ENCODE measurements at places on chromosomes 5 and 9. TPM values are rescaled to one million over a fixed set of nuclear protein-coding genes. Genes with fewer than 3 reads are reported as not detected.
A peak's percentile ranks its signal among the peaks of the same experiment; 100 is the strongest.

GABRP gene
- not detected for total RNA-seq

FOXI1 gene
- total RNA-seq: not detected

DDX4 gene
- not detected for total RNA-seq

PCDHGB1 gene
- total RNA-seq: 1.4 TPM

BNIP1 gene
- total RNA-seq: 10.1 TPM

GLRA1 gene
- total RNA-seq: not detected

ARL14EPL gene
- not detected for total RNA-seq

CAMK2A gene
- not detected for total RNA-seq

DNA sequence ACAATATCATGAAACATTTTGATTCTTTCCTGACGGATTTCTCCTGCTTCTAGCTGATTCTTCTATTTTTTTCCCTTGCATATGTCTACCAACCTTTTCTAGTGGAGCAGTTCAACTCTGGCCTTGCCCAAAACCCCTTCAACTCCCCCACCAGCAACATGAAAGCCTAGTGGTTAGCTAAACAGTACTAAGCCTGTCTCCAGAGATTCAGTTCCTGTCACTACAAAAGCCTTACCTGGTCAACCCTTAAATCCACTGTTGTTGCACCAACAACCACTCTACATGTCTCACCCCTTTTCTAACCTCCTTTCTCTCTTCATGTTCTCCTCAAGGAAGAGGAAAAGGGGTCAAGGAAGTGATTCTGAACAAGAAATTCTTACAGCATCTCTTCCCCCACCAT lies 74.8 kb upstream of the PIK3R1 start:
- H3K4me3 ChIP-seq: no peak overlapping the region
- peaks cover 20% of the 10 kb centered on the region for H3K4me1 ChIP-seq
- peaks cover 3% of the 10 kb centered on the region for H3K27me3 ChIP-seq
- no peak for DNase-seq
- no peaks in the 10 kb centered on the region for H3K36me3 ChIP-seq

DNA sequence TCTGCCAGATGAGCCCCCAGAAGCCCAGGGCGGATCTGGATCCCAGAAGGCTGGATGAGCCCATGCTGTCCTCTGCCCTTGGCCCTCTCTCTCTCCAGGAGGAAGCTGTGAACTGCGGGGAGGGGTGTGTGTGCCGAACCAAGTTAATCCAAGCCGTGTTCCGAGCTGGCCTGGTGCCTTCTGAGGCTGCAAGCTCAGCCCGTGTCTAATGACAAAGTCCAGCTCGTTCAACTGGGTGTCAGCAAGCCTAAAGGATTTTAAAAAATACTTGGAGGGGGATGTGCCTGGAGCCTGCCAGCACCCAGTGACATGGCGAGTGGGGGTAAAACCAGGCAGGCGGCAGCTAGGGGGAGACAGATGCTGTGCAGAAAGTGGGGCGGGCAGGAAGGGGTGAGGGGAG lies 8.0 kb downstream of the STC2 start:
- H3K27me3 ChIP-seq: no peaks in the 10 kb centered on the region
- peak overlapping the region; percentile 97 for H3K27ac ChIP-seq
- no peak for DNase-seq
- peaks cover 98% of the 10 kb centered on the region for H3K4me1 ChIP-seq

DNA sequence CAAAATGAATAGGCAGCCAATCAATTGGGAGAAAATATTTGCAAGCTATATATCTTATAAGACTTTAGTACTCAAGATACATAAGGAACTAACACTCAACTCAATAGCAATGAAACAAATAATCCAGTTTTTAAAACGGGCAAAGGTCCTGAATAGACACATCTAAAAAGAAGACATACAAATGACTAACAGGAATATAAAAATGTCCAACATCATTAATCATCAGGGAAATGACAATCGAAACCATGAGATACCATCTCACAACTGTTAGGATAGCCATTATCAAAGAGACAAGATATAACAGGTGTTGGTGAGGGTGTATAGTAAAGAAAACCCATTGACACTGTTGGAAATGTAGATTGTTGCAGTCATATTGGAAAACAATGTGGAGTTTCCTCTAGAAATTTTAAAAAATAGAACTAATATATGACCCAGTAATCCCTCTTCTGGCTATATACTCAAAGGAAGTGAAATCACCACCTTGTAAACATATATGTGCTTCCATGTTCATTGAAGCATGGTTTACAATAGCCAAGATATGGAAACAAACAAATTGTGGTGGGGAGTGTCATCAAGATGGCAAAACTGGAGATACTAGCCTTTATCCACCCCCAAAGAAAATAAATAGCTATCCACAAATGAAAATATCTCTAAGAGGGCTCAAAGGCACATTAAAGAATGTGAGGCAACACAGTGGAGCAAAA lies 13.9 kb upstream of the BTNL3 start:
- no peak overlapping the region for H3K27ac ChIP-seq
- no peaks in the 10 kb centered on the region for H3K4me1 ChIP-seq
- no peak overlapping the region for H3K4me3 ChIP-seq
- H3K36me3 ChIP-seq: no peaks in the 10 kb centered on the region
- no peak for DNase-seq
- no peaks in the 10 kb centered on the region for H3K27me3 ChIP-seq

DNA sequence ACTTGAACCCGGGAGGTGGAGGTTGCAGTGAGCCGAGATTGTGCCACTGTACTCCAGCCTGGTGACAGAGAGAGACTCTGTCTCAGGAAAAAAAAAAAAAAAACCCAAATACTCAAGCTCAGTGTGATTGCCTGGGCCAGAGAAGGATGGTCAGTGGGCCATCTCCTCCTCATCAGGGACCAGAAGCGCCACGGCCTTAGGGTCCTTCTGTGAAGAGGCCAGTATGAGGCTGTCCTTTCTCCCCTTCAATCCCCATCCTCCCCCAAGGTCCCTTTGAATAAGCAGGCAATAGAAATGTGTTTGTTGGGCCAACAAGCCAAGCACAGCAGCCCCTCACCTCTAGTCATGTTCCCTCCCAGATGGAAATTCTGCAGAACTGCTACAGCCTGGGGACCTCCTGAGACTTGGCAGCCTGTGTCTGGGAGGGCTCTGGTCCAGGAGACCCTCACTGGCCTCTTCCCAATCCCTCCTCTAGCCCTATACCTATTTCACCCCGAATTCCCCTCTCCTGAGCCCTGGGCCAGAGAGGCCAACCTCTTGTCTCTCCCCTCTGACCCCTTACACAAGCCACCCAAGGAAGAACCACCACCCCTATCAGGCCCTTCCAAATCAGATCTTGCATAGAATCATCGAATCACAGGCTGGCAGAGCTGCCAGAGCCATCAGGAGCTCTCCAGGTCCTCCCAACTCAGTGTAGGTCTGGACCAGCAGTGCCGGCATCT lies 1.0 kb downstream of the CSF1R start:
- DNase-seq: peak; percentile 60
- no peaks in the 10 kb centered on the region for H3K36me3 ChIP-seq
- H3K27ac ChIP-seq: no peak overlapping the region
- H3K4me3 ChIP-seq: no peak overlapping the region

DNA sequence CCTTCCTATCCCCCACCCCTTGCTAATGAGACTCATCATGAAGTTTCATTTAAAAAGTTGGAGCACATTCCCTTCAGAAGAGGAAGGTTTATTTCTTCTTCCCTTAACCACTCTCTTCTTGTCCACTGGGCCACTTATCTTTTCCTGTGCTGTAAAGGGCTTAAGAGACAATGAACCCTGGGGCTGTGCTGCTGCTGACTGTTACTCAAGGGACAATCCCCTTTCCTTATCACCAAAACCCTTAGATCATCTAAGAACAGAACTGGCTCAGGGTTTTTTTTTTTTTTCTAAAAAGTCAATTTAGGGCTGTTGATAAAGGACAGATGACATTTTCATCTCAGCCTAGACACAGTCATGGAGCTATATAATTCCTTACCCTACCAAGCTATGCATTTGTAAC lies 29.6 kb downstream of the CAPSL start:
- no peak for DNase-seq
- H3K4me3 ChIP-seq: no peak overlapping the region
- peaks cover 1% of the 10 kb centered on the region for H3K4me1 ChIP-seq
- H3K36me3 ChIP-seq: no peaks in the 10 kb centered on the region
- no peaks in the 10 kb centered on the region for H3K27me3 ChIP-seq

- no peak overlapping the region for H3K4me3 ChIP-seq
- peaks cover 34% of the 10 kb centered on the region for H3K4me1 ChIP-seq
- no peak for DNase-seq
These were observed 239.2 kb downstream of the EFNA5 start for GRCh38 chr5:107431536-107431935.

DNA sequence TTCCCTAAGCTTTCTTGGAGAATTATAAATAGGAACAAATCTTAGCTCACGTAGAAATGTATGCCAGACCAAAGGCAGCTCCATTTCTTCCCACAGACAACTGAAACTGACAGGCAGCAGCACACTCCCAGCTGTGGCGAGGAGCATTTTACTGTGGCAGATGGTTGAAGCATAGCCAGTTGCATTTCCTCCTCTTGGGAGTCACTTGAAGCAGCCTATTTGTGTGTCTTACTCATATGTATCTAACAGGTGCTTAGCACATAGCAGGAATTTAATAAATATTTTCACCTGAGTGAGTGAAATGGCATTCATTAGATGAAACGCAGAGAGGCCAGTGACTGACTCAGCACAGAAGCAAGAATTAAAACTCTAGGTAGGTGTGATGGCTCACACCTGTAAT lies 12.3 kb upstream of the MTMR12 start:
- H3K36me3 ChIP-seq: no peaks in the 10 kb centered on the region
- no peaks in the 10 kb centered on the region for H3K27me3 ChIP-seq
- DNase-seq: peak; percentile 54
- H3K4me1 ChIP-seq: peaks cover 11% of the 10 kb centered on the region
- peak overlapping the region; percentile 68 for H3K27ac ChIP-seq

DNA sequence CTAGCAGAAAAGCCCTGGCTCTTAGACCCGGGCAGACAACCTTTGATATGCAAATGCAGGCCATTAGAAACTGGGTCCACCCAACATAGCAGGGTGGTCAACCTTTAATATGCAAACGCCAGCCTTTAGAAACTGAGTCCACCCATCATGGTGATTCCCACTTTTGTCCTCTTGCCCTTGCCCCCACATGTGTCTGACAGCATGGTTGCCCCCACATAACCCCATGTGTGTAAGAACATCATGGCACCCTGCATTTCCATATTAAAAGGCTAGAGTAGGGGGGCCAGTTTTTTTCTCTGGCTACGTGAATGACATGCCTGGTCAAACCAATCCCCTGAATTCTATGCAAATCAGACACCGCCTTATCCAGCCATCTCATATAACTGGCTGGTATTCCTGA lies 273.2 kb upstream of the PRDM9 start:
- H3K27ac ChIP-seq: no peak overlapping the region
- no peaks in the 10 kb centered on the region for H3K4me1 ChIP-seq
- no peak overlapping the region for H3K4me3 ChIP-seq
- no peaks in the 10 kb centered on the region for H3K27me3 ChIP-seq
- no peaks in the 10 kb centered on the region for H3K36me3 ChIP-seq

GRCh38 chr5:178473854-178474253 lies 116.3 kb downstream of the COL23A1 start:
- DNase-seq: no peak
- H3K36me3 ChIP-seq: no peaks in the 10 kb centered on the region
- H3K4me1 ChIP-seq: no peaks in the 10 kb centered on the region
- no peak overlapping the region for H3K27ac ChIP-seq
- H3K4me3 ChIP-seq: no peak overlapping the region

DNA sequence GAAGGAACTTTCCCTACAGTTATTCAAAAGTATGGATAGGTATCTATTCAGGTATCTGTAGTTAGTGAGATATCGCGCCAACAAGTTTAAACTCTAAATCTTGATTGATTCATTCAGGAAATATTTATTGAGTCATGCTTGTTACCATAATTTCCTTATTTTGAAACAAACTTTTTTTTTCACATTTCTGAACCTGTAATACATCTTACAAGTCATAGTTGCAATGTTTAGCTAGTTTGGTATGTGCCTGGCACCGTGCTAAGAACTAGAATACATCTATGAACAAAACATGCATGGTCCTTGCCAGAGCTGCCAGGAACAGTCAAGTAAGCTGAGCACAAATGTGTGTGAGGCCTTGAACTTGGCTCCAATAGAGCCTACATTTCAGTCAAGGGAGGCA lies 226.4 kb downstream of the PCSK5 start:
- no peak for DNase-seq
- H3K4me1 ChIP-seq: peaks cover 14% of the 10 kb centered on the region

- no peak overlapping the region for H3K27ac ChIP-seq
- H3K36me3 ChIP-seq: peaks cover 1% of the 10 kb centered on the region
- H3K4me3 ChIP-seq: no peak overlapping the region
- H3K4me1 ChIP-seq: peaks cover 5% of the 10 kb centered on the region
- H3K27me3 ChIP-seq: no peaks in the 10 kb centered on the region
These were observed 553.0 kb upstream of the GRAMD2B start for GRCh38 chr5:125870256-125870655.

GRCh38 chr9:4365055-4365454 lies 65.2 kb upstream of the GLIS3 start:
- no peak overlapping the region for H3K27ac ChIP-seq
- no peak overlapping the region for H3K4me3 ChIP-seq
- H3K4me1 ChIP-seq: no peaks in the 10 kb centered on the region
- no peak for DNase-seq
- H3K27me3 ChIP-seq: peaks cover 18% of the 10 kb centered on the region

- H3K4me3 ChIP-seq: peak overlapping the region; percentile 62
- no peak overlapping the region for H3K27ac ChIP-seq
- peaks cover 12% of the 10 kb centered on the region for H3K4me1 ChIP-seq
- peaks cover 23% of the 10 kb centered on the region for H3K27me3 ChIP-seq
These were observed 4.0 kb upstream of the MYORG start for GRCh38 chr9:34380511-34381315.

DNA sequence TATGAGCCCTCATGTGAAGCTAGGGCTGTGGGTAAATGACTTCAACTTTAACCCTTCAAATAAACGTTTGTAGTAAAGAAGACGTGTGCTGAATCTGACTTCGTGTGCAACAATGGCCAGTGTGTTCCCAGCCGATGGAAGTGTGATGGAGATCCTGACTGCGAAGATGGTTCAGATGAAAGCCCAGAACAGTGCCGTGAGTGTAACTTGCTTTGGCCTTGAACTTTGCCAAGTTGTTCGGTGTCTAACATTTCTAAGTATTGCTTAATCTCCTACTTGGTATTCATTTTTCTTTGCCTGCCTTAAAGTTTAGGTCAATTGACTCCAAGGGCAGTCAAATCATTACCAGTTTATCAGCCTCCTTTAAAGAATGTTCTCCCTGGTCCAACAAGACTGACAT lies 18.2 kb downstream of the VLDLR start:
- no peaks in the 10 kb centered on the region for H3K27me3 ChIP-seq
- no peak for DNase-seq
- H3K4me1 ChIP-seq: no peaks in the 10 kb centered on the region
- no peak overlapping the region for H3K27ac ChIP-seq
- H3K36me3 ChIP-seq: peaks cover 62% of the 10 kb centered on the region
- H3K4me3 ChIP-seq: no peak overlapping the region

DNA sequence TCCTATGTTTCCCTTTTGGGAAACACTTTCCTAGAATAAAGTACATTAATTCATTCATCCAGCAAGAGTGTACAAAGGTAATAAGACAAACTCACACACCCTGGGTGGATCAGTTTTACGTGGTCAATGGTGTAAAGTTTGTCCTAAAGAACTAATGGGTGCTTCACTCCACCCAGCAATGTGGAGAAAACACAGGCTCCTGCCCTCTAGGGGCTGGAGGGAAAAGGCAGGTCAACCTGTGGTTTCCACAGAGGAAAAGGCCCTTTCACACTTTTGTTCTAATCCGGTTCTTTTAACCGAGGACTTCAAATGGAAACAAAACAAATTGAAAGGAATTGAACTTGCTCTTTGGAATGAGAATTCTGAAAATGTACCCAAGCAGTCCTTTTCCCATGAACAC lies 80.9 kb upstream of the SPOCK1 start:
- H3K36me3 ChIP-seq: no peaks in the 10 kb centered on the region
- peaks cover 4% of the 10 kb centered on the region for H3K27me3 ChIP-seq
- peak; percentile 46 for DNase-seq
- H3K4me1 ChIP-seq: peaks cover 27% of the 10 kb centered on the region
- no peak overlapping the region for H3K4me3 ChIP-seq
